ENCODE measurements at places on chromosomes 2 and 18. TPM values are rescaled to one million over a fixed set of nuclear protein-coding genes. Genes with fewer than 3 reads are reported as not detected.

GALNT14 gene
- total RNA-seq = 23.7 TPM

DNA sequence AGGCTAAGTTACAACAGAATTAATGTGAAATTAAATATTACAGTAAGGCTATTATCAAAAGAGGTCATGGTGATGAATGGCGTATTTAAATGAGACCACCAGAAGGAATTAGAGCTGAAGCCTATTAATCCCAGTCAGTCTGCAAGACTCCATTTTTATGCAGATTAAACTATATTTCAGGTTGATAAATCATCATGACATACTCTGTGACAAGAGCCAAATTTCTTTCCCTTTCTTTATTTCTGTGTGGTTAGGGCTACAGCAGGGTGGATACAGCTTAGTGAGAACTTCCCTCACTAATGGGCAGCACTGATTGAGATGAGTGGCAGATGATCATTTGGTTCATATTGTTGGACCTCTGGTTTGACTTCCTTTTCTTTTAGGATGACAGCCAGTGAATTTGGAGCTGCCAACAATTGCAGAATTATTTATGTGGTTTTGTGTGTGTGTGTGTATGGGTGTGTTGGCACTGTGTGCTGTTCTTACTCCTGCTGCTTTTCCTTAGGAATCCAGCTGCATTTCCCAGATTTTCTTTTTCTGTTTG lies 481.3 kb downstream of the PIK3C3 start:
- no peak for DNase-seq

DNA sequence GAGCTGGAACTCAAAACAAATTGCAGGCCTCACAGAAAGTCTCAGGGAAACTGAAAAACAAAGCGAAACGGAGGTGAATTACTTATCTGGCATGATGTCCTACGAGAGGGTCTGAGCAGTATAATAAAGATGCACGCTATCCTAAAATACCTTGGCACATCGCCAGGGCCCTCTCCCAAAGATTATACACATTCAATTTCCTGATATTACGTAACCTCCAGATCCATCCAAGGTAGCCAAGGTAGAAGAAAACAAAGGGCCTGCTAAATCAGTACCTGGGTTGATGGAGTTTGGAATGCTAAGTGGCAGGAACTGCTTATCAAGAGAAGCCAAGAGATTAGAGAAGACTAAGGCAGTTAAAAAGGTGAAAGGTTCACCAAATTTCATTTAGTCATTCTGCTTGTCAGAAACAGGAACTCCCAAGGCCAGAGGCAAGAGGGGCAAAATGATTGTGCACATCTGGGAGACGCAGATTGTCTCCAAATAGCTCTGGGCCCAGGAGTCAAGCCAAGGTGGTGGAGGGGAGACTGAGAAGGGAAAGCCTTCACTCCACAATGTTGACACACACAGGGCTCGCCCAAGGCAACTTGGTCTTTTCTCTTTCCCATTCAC lies 236.8 kb upstream of the ATP5MC3 start:
- no peak for DNase-seq

CAVIN2 gene
- total RNA-seq = 12.4 TPM

DNA sequence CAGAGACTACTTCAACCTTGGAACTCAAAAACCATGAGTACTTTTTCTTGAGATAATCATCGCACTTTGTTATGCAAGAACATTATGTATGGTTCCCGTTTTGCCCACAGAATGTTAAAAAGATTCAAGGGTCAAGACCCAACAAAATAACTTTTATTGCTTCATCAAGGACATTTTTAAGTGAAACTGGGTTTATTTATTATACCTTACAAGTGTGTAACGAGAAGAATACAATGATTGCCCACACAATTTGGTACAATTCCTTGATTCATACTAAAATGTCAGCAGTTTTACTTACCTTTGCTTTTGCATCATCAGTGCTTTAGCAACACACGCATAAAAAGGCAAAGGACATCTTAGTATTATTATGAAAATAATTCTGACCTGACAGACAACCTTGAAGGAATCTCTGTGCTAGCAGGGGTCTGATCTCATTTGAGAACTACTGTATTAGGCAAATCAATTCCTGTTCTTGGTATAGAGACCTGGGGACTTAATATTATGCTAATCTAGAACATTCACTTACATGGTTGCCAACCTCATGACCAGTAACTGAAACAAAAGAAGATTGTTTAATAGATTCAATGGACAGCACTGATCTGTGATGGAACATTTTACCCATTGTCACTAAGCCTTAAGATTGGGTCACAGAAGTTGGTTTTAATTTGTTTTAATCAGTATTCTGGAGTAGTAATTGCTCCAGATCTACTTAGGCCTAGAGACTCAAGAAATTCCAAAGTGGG lies 16.2 kb downstream of the CCDC88A start:
- no peak for DNase-seq

GRCh38 chr2:172373766-172374165 lies 53.6 kb upstream of the ITGA6 start:
- DNase-seq = no peak

ACVR1 gene
- total RNA-seq = 18.7 TPM

- no peak for DNase-seq
These were observed 57.6 kb downstream of the SLC4A3 start for GRCh38 chr2:219684721-219685689.

DNA sequence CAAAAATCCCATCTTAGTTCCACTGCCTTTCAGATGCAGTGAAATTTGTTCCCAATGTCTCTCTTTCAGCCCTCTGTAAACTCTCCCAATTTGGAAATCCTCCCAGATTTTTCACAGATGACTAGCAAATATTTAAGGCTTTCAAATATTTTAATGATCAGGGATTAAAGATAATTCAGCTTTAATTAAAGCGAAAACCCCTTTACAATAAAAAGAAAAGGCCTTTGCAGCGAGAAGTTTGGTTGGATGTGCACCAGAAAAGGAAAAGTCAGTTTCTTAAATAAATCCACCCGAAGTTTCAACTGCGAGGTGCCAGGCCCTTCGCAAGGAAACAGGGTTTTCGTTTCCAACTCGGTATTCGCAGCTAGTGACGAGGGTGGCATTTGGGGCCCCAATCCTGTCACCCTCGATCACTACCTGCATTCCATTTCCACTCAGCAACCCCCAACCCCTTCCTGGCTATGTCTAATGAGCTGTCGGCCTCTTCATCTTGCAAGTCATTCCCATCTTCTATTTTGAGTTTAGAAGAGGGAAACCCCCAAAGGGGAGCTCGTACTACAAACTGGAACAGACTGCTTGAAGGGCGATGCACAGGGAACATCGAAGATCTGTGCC lies 1.5 kb downstream of the RAX start:
- DNase-seq = no peak

- no peak for DNase-seq
These were observed 12.5 kb downstream of the RASGRP3 start for GRCh38 chr2:33488715-33489540.

CYS1 gene
- 1.3 TPM for total RNA-seq

DNA sequence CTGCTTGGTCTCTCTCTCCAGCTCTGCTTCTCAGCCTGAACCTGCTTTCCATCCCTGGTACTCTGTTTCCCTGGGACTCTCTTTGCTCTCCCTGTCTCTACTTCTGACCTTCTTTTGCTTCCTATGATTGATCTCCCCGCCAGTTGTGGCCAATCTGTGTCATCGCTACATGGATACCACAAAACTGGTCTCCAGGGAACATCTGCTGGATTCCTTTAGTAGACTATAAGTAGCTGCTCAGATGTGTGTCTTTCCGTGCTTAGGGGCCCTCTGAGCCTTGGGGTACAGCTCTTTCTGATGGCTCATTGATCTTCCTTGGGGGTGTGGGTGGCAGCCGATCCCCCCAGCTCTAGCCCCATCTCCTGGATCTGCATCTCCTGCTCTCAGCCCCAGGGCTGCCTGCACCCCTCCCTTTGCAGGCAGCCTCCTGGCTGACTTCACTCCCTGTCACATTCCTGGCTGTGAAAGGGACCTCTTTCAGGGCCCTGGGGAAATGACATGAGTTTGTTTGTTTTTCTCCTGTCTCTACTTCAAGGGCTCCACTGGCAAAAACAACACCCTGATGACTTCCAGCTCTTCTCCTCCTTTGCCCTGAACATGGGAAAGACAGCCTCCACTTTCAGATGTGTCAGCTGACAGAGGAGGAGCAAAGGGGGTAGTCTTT lies 333.7 kb downstream of the CYP26B1 start:
- DNase-seq = no peak

DNA sequence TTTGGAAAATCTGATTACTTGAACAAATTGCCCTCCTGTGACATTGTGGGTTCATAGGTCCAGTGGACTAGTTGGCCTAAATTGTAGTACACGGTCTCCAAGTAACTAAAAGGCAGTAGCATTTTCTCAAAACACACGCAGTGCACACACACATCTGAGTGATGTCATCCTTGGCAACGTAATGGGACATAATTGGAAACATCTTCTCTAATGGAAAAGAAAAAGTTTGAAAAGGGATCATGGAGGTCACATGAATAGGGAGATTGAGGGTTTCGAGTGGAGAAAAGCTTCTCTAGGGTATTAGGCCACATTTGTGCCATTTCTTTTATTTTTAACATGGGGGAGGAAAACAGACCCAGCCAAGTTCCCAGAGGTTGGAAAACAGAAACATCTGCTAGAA lies 93.3 kb downstream of the MAP4K4 start:
- DNase-seq = no peak

KIAA2012 gene
- total RNA-seq = not detected

CCDC85A gene
- 0.61 TPM for total RNA-seq

DNA sequence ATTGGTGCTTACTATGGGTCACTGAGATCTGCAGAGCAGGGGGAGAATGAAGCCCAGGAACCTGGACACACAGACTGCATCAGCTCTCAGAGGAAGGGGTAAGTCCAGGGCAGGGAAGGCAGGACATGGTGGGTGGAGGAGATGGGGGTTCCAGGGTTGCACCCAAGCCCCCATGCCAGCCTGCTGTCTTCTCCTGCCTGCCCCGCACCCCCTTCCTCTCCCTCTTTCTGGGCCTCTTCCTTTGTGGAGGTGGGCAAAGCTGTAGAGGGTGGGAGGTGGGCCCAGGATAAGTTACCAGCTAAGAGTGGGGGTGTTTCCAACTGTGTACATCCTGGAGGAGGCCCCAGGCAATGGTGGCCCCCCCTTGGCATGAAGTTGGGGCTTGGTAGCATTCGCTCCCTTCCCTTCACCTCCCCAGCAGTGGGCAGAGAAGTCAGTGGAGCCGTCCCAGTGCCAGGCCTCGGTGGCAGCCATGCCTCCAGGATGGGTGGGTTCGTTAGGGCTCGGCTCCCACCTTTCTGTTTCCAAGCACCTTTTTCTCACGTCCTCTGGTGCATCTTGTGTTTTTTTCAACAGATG lies 132.2 kb downstream of the CLIP4 start:
- DNase-seq = no peak

- no peak for DNase-seq
These were observed 14.7 kb downstream of the SLC14A1 start for GRCh38 chr18:45738660-45739059.

DNA sequence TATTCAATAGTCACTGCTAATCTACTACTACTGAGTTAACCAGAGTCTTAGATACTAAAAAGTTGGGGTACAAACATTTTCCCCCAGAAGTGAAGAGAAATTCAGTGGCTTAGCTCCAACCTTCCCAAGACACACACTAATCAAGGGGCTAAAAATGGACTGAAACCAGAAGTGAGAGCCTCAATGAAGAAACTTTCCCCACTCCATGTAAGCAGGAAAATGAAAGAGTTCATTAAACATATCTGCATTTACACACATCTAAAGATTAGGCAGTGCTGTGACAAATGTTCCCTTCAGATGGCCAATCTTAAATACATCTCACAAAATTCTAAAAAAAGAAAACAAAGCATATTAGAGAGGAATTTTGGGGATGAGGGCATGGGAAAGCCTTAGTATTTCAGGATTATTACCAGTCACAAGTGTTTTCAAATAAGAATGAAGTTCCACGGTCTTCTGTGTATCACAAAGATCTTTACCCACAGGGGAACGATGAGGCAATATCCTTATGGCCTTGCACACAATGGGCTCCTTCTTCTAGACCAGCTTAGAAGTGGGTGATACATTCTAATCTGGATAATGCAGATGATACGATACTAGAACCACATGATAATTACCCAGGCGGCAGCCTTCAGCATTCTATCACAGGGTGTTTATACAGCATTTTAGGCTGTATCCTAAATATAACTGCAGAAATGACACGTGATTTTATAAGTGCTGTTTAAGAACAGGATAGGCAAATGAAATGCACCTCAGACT lies 17.1 kb downstream of the ANKRD44 start:
- DNase-seq = no peak

DNA sequence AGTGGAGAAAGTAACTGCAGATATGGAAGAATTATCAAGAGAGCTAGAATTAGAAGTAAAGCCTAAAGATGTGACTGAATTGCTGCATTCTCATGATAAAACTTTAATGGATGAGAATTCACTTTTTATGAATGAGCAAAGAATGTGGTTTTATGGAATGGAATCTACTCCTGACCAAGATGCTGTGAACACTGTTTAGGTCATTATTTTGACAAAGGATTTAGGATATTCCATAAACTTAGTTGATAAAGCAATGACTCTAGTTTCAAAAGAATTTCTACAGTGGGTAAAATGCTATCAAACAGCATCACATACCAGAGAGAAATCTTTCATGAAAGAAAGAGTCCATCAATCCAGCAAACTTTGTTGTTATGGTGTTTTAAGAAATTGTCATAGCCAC lies 1317.7 kb upstream of the ACVR2A start:
- DNase-seq = no peak

DNA sequence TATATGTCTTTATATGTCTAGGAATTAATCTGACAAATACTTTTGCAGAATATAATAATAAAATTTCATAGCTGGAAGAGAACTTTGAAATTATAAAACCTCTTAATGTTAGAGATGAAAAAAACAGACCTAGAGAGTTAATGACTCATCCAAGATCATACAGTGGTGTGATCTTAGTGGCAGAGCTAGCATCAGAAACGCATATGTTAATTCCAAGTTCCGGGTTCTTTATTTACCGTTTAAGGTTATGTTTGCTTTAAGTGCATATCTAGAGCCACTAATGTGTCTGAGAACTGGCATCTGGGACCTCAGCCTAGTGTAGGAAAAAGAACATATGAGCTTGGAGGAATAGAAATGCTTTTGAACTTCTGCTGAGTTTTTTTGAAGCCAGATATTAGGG lies 24.3 kb downstream of the CERS6 start:
- no peak for DNase-seq

UPP2 gene
- total RNA-seq = not detected

SCN7A gene
- 23.1 TPM for total RNA-seq

DNA sequence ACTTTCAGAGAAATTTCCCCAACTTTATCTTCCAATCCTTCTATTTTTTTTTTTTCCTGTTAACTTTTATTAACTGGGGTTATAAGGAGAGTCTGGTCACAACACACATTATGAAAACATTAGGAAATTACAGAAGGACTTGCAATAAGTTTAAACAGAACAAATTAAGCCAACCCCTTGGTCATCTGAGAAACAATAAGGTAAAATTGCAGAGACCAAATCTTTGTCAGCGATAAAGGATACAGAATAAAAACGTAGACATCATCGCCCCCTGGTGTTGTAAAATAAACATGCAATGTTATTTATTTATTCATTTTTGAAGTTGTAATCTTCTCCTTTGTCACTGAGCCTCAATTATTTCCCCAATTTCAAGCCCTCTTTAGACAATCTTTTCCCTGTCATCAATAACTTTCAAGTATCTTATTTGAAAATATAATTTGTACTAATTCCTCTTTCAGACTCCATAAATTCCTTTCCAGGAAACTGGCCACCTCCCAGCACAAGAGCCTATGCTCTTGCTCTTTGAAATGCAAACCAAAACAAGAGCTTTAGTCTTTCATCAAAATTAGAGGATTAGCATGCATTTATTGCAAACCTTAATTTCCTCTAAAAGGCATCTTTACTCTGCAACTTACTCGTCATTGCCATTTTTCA lies 19.5 kb downstream of the G6PC2 start:
- no peak for DNase-seq
